ENCODE measurements at places on chromosomes 4 and X.

- no peak for DNase-seq
Measured at GRCh38 chrX:49192722-49193328, 6.7 kb upstream of the PRICKLE3 start.

DNA sequence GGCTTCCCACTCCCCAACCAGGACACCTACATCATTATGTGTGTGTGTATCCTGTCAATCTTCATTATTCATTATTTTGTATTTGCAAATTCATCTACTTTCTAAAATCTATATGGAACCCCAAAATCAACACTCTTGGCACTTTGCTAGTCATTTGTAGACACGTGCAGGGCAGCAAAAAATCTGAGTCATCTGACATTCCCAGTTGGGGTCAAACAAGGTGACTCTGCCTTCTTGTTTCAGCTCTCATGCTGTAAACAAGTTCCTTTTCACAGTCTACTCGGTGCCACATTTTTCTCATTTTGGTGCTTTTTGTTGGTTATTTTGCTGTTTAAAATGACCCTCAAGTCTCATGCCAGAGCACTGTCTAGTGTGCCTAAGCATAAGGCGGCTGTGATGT is 5.9 kb downstream of the MRFAP1L1 start:
- no peak for DNase-seq

GRCh38 chr4:60042941-60043340 is 1157.2 kb upstream of the ADGRL3 start:
- DNase-seq = no peak

DNA sequence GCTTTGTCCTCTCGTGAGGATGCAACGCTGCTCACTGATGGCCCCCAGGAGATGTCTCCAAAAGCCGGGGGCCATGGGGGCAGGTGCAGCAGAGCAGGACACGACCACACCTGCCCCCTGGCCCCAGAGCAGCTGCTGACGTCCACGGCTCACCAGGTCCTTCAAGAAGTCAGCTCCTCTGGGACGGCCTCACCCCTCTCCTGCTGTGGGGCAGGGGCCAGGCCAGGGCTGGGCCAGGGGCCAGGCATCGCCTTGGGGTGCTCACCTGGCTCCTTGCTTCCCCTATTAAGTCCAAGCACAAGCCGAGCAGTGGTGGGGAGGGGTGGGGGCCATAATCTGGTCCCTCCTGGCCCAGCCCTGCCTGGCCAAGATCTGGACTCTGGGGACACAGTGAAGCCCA is 28.6 kb upstream of the MXD4 start:
- DNase-seq = peak; percentile 56

DNA sequence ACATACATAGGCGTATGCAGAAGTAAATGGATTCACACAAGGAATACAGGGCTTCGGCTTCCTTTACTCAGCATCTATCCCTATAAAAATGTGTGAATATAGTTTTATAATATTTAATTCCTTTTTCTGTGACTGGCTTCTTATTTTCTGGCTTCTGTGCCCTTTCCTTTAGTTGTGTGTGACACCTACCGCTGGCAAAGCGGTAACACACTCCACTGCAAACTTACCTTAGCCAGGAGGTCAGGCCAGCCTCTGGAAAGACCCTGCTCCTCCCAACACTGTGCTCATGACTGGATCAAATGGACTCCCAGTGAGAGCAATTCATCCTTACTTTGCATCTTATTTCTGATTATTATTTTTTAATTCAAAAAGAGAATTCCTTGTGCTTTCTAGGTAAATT is 244.2 kb downstream of the ANK2 start:
- DNase-seq = no peak

DNA sequence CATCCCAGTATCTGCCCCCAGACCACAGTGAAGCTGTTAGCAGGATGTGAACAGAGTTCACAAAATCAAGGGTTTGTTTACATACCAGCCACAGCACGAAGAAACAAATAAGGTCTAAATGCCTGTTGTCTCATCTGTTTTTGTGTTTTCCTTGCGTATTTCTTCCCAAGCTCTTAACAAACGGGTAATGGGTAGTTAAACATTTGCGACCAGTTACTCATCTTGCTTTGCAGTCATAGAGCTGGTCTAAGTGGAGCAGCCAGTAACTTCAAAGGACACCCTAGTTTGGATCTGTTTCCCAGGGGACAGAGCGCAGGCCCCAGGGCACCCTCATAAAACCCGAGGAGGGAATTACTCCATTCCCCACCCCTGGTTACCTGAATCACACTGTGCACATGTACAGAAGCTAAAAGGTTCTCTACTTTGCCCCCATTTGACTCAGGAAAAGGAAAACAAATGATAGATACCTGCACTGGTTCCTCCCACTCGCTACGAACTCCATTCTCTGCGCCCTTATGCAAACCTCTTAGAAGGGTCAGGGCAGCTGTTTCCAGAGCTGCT is 68.8 kb downstream of the MAML3 start:
- no peak for DNase-seq

DNA sequence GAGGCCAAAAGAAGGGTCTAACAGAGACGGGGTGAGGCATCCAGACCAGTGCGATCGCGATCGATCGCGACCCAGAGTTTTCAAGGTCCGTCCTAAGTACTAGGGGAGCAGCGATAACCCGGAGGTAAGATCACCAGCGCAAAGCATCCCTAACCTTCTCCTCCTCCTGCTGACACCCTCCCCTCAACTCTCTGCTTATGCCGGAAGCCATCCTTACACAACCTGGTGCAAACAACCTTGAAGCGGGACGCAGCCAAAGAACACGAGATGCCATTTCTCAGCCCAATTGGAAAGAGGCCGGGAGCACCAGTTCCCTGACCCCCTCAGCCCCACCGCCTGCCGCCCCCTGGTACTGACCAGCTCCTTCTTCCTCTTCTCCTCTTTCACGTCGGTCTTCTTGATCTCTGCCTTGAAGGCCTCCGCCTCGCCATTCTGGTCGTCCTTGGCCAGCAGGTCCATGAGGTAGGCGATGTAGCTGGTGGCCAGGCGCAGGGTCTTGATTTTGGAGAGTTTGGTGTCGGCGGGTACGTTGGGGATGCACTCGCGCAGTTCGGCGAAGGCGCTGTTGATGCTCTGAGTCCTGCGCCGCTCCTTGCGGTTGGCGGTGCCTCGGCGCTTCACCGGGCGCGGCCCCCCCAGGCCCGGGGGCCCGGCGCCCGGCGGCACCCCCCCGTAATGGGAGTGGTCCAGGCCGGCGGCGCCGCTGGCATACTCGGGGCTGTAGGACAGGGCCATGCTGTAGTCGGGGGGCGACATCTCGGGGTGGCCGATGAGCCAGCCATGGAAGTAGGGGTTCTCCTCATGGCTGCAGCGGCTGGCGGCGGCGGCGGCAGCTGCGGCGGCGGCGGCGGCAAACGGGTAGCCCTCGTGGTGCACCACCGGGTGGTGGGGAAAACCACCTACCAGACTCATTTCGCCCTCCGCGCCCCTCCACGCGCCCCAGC is 1.4 kb downstream of the HAND2 start:
- peak; percentile 71 for DNase-seq

DNA sequence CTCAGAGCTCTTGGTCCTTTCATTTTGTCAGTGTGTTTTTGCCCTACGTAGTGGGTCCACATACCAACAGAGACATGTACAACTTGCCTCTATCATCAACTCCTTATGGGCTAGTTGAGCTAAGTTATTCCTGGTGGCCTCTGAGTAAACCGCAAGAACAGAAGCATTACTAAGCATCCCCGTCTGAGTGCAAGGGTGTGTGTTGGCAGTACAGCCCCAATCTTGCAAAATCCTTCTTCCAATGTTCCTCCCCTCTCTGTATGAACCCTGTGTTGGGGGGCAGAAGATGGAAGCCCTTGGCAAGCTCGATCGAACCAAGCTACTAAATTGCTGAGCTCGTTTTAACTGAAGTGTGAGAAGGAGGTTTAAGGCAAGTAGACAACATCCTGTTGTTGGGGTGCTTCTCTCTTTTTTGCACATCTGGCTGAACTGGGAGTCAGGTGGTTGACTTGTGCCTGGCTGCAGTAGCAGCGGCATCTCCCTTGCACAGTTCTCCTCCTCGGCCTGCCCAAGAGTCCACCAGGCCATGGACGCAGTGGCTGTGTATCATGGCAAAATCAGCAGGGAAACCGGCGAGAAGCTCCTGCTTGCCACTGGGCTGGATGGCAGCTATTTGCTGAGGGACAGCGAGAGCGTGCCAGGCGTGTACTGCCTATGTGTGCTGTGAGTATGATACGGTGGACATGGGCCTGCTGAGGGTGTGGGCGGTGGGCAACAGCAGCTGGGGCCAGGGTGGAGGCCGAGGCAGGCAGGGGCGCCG is at the start of gene SH2D1A:
Gene SH2D1A (plus strand): TSS at position 447 of the 760 bp plus-strand sequence. CDS start 80 bp downstream, at position 527.
- DNase-seq = no peak

- DNase-seq = no peak
Measured at GRCh38 chrX:39601231-39602177, 496.3 kb downstream of the BCOR start.

DNA sequence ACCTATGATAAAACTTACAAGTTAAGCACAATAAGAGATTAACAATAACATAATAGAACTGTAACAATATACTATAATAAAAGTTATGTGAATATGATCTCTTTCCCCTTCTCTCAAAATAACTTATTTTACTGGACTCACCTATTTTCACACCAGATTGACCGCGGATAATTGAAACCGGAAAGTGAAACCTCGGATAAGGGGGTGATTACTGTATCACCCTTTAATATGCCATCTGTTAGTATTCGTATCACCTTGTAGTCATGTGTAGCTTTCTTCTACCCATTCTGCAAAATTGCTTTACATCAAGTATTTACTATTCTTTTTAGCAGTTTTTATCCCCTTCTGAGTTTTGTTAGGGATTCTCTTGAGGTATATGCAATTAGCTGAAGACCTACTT is 1.8 kb downstream of the SPCS3 start:
- no peak for DNase-seq

- DNase-seq = no peak
Measured at GRCh38 chr4:147299205-147299604, 181.7 kb upstream of the EDNRA start.

DNA sequence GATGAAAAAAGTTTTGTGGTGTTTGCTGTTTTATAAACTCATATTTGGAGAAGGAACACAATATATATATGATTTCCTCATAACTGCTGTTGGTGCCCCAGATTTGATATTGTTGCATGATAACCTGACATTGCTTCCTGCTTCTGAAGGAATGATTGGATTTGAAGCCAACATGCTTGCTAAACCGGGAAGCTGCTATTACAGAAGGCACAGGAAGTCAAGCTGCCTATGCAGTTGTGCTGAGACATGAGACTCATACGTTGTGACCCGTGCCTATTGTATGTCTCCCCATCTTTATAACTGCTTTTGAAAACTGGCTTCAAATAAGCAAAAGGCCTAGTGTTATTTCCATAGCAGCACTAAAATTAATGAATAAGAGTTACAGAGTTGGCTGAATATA is 32.9 kb downstream of the GAB1 start:
- no peak for DNase-seq

GRCh38 chrX:152912106-152912505 is 14.2 kb downstream of the ZNF185 start:
- no peak for DNase-seq

- no peak for DNase-seq
Measured at GRCh38 chrX:12700745-12701144, 90.5 kb upstream of the PRPS2 start.

DNA sequence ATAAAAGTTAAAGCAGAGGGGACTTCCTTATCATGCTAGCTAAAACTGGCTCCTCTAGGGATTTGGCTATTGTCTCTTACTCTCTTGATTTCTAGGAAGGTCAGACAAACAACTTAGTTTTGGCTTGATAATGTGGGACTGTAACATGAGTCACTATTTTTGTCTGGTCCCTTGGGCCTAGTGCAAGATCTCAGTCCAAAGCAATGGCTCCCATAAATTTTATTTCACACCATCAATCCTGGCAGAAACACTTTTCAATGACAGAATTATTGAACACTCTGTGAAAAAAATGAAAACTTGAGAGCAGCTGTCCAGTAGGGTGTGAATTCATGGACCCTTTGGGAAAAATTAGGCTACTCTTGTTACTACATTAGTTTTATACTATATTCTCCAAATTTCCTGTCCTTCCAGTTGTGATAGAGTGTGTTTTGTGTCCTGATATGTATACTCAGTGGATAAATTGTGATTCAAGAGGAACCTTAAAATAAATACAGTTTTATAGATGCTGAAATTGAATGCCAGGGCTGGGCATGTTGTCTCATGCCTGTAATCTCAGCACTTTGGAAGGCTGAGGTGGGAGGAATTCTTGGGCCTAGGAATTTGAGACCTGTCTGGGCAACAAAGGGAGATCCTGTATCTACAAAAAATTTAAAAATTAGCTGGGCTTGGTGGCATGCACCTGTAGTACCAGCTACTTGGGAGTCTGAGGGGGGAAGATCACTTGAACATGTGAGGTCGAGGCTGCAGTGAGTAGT is 10.8 kb upstream of the SNCA start:
- no peak for DNase-seq

DNA sequence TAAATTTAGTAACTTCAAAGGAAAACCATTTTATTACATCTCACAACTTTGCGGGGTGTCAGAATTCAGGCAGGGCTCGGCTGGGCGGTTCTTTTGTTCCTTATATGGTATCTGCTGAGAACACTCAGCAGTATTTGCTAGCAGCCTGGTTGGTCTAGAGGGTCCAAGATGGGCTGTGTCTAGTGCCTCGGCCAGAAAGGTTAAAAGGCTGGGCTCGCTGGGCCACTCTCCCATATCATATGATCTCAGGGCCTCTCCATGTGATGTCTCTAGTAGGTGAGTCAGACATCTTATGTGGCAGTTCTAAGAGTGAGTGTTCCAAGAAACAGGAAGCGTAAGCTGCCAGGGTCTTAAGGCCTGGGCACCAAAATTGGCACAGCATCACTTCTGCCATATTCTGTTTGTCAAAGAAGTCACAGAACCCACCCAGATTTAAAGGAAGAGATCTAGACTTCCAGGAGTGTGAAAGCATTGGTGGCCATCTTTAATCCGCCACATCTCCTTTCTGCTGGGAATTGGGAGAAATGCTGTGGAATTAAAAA is 100.9 kb upstream of the ATP6AP2 start:
- DNase-seq = no peak

DNA sequence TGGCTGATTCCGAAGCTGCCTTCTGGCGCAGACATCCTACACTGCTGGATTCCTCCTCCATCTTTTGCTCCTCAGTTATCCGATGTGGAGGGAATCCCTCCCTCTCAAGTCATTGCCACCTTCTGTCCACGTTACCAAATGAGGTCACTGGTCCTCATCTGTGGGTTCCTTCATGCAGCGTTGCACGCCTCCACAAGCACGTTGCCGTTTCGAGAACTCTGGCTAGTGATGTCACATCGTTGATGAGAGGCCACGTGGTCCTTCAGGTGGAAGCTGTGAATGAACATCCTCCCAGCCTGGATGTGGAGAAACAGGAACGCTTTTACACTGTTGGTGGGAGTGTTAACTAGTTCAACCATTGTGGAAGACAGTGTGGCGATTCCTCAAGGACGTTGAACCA is 323.2 kb downstream of the DHRSX start:
- no peak for DNase-seq

DNA sequence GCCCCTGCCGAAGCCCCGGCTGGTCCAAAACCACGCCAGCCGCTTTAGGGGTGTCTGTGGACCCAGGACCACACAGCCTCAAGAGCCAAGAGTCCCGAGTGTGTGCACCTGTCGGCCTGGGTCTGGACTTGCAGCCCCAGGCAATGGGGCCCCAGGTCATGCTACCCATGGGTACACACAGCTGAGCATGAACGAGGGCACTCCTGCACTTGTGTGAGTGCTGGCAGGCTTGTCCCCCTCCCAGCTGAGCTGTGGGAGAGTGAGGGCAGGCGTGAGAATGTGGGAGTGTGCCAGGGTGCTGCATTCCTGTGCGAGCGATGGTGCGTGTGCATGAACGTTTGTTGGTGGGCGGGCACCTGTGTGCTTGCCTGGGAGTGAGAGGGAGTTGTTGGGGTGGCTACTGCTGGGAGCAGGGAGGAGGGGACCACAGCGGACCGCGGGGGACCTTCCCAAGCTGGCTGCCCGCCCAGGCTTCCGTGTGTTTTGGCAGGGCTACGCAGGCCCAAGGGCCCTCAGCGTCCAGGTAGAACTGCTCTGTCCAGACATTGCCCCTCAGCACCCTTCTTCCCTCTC is 30.8 kb downstream of the BLOC1S4 start:
- DNase-seq = no peak
